Left ventricle myocardium inferior (tissue), 1 donor: ENCODE measurements at places on chromosomes 7 and 10.

GRCh38 chr7:118220583-118220982 is 3.9 kb upstream of the ANKRD7 start:
- DNase-seq = no peak

GRCh38 chr10:95537542-95537927 is 23.6 kb downstream of the SORBS1 start:
- DNase-seq = no peak

- no peak for DNase-seq
Measured at GRCh38 chr10:46264737-46265368, 21.9 kb upstream of the ANTXRL start.

DNA sequence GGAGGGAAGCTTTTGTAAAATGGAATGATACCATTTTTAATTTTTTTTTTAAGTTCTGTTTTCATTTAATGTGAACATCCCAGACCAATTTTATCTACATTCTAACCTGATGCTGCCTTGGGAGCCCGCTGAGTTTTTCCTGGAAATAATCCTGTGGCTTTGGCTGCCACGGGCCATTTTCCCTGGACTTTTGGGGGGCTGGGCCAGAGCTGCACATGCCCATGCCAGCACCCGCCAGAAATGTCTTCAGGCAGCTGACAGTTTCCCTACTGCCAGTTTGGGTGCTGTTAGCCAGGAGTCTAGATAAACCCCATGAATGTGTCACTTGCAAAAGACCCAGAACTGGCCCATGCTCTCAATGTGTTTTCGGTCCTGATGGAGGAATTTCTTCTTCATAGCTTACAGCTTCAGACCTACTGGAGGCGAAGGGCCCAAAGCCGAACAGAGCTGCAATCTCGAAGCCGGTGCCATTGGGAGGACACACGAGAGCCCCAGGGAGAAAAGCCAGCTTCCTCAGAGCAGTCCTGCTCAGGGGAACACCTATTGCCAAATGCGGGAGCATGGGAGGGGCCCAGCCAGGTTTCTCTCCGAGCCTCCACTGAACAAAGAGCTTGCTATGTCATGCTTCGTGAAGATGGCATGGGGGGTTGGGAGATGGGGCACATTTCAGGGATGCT is 444.2 kb upstream of the MKI67 start:
- DNase-seq = no peak

GRCh38 chr10:72322030-72322279 is 32.8 kb downstream of the DNAJB12 start:
- DNase-seq = no peak
